Sigmoid colon (tissue), 7 donors: ENCODE measurements at places on chromosomes 3 and 15. TPM values are rescaled to one million over a fixed set of nuclear protein-coding genes. Genes with fewer than 3 reads are reported as not detected.

Gene SYNPR
- 0.16 TPM for total RNA-seq

- H3K27ac ChIP-seq, result no peak overlapping the region
- no peak overlapping the region for H3K4me3 ChIP-seq
- H3K27me3 ChIP-seq, result no peaks in the 10 kb centered on the region
- H3K4me1 ChIP-seq, result no peaks in the 10 kb centered on the region
- DNase-seq, result no peak
Observed at GRCh38 chr3:20462723-20463122, 276.7 kb upstream of the SGO1 start.

GRCh38 chr3:123861081-123861836 lies 22.9 kb downstream of the MYLK start:
- DNase-seq, result no peak
- H3K27me3 ChIP-seq, result no peaks in the 10 kb centered on the region
- no peak overlapping the region for H3K27ac ChIP-seq

GRCh38 chr15:81256916-81257315 lies 60.2 kb downstream of the IL16 start:
- H3K4me1 ChIP-seq, result no peaks in the 10 kb centered on the region
- no peak for DNase-seq
- no peaks in the 10 kb centered on the region for H3K27me3 ChIP-seq
- no peak overlapping the region for H3K4me3 ChIP-seq
- H3K27ac ChIP-seq, result no peak overlapping the region

DNA sequence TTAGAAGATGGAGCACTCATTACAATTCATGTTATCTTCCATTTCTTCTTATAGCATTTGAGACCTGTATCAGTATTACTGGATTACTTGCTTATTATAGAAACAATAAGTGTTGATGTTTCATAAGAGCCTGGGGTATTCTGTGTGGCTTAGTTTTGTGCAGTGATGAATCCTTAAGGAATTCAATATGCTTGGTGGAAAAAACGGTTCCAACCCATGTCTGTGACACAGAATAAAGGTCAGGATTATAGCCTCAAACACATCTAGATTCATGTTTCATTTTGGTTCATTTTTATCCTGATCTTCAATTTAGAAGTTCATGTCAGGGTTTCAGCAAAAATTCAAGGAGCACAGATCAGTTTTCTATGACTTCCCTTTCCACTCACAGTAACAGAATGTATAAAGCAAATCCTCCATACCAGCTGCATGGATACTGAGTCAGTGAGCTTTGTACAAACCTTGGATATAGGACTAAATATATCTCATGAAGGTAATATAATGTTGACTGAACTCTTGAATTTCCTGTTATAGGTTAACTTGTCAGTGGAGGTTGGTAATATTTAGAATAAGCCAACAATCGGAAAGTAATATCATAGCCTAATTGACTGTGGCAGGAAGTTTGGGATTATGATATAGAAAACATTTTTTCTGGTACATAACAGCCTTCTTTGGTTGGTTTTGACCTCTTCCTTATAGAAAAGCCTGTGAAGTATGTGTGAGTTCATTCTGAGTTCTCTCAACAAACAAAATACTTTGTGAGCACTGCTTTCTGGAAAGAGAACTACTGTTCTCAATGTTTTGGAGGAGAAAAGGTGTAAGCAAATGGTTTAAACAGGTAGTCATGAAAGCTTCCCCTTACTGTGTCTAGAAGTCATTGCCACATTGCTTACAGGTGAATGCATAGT lies 218.2 kb upstream of the TPM1 start:
- peaks cover 6% of the 10 kb centered on the region for H3K36me3 ChIP-seq
- H3K4me1 ChIP-seq, result peaks cover 10% of the 10 kb centered on the region
- no peak overlapping the region for H3K27ac ChIP-seq
- no peaks in the 10 kb centered on the region for H3K27me3 ChIP-seq
- no peak overlapping the region for H3K4me3 ChIP-seq

DNA sequence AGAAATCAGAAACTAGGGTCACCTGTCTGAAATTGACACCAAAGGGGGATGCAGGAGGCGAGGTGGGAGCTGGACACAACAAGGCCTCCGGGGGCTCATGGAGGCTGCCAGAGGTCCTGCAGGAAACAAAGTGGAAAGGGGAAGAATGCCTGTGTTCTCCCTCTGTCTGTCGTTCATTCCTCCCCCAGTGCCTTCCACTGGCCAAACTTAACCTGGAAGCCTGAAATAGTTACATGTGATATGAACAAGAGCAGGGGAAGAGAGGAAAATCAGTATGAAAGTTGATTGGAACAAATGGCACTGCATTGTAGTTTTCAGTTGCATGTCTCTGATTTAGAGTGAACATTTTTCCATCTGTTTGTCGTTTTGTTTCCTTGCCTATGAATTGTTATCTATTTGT lies 502.0 kb upstream of the CFAP20DC start:
- H3K4me1 ChIP-seq, result no peaks in the 10 kb centered on the region
- no peaks in the 10 kb centered on the region for H3K36me3 ChIP-seq
- DNase-seq, result no peak
- H3K27me3 ChIP-seq, result no peaks in the 10 kb centered on the region
